ENCODE measurements at places on chromosomes 1 and 21.

DNA sequence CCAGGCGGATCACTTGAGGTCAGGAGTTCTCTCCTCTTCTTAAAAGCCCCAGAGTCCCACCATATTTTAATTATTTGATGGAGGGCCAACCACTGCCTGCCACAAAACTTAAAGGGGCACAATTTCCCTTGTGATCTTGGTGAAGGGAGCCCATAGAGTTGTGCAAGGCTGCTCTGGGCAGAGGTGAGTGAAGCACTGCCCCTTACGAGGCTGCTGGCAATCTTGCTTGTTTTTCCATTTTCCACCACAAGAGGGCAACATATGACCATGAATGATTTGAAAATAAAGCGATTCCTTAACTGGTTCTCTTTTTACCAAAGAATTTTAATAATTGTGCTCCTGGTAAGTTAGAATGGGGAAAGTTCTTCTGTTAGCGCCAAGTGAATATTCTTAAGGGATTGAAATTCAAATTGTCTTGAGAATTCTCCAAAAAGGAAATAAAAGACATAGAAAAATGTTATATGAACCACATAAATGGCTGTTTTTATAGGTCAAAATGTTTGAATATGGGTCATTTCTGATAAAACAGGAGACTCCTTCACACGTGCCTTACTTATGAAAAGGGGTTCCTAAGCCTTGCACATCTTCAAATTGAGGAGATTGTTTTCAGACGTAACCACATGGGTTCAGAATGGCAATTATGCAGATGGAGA, 22.7 kb downstream of the PGM1 start:
- no peak for DNase-seq

DNA sequence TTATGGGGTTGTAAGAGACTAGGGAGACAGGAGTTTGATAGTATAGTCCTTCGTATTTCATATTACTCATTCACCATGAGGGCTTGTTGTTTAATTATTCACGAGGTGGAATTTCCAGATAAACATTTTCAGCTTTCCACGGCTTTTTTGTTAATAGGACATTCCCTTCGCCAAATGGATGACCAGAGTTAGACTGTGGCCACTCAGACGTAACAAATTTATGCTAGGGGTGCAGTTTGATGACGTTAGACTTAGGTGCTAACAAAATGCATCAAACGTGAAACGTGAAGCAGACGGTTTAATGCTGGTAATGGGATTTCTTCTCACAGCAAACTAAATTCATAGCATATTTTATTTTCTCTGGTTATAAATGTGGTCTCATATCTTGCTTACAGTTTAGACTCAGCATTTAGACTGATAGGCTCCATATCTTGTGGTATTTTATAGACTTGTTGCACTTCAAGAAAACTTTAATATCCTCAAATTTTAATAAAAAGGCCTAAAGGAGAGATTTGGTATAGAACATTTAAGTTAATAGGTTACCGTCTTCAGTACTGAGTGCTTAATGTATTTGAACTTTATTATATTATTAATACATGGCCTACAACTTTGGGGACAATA, 2.3 kb downstream of the DHX9 start:
- no peak for DNase-seq

DNA sequence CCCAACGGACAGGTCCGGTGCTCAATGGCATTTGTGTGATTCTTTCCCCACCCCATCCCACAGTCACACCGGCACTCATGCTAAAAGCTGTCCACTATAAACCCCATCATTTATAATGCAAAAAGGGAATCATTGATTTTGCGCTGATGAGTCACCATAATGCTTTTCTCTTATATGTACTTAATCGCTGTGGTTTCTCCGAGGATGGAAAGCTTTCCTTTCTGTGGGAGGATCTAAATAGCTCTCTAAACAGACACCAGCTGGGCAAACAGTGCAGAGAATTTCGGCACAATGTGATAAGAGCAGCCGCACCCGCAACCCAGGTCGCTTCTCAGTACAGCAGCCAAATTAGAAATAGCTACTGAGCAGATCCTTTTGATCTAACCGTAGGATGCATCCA, 85.6 kb downstream of the SETD4 start:
- DNase-seq, result no peak

- no peak for DNase-seq
Observed at GRCh38 chr1:237873487-237874211, 17.1 kb downstream of the ZP4 start.

DNA sequence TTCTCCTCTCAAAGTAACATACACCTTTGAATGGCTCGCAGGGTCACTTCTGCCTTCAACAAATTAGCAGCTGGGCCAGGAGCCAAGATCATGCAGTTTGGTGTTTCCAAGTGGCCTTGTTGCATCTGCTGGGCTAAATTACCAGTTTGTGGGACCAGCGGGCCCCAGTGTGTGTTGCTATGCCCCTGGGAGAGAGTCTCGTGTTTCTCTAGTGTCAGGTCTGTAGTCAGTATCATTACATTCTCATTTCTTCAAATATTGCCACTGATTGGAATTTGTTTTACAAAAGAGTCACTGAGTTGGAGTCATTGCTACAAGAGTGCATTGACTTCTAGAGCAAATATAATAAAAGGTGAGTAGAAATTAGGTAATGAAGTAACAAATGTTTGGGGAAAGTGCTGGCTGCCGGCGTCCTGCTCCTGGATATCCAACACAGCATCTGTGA, 35.5 kb downstream of the RHOU start:
- no peak for DNase-seq

GRCh38 chr1:87501738-87502137, 173.1 kb downstream of the LMO4 start:
- no peak for DNase-seq

DNA sequence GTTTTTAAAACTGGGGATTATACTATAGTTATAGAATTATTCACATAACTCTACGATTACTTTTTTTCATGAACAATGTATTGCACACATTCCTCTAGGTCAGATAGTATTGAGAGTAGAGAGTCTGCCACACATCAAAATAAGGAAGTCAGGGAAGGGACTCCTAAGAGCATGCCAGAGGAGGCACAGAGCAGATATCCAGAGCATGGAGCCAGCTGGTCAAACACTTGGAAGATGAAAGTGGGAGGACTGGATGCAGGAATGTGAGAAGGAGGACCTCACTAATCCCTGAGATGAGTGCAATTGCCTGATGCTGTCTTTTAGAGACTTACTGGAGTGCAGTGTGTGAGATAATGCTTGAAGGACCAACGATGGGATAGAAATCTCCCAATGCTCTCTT, 9.6 kb upstream of the RFX5 start:
- DNase-seq, result no peak

GRCh38 chr1:183995322-183996039, 42.0 kb downstream of the COLGALT2 start:
- no peak for DNase-seq

DNA sequence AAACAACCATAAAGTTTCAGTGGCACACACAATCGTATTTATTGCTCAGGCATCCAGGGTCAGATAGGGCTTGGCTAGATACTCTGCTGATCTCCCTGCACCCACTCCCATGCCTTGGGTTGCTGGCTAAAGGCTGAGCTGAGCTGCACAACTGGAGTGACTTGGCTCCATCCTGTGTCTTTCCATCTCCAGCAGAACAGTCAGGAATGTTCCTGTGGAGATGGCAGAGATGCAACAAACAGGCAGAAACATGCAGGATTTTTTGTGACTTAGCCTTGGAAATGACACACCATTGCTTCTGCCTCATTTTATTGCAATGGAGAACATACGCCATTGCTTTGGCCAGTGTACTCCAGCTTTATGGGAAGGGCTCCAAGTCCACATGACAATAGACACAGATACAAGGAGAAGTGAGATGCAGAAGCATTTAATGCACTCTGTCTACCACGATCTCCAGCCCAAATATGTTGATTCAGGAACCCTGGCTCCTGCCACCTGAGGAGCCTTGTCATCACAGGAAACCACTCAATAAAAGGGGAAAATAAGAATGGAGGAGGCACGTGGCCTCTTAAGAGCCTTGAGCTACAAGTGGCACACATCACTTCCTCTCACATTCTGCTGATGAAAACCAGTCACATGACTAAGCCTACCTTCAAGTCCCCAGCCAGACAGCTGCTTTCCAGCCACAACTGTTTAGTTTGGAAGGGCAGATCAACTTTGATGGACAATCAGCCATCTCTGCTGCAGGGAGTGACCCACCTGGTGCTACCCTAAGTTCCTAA, 10.1 kb upstream of the GUCA2B start:
- no peak for DNase-seq

- no peak for DNase-seq
Observed at GRCh38 chr1:158075078-158075477, 81.6 kb downstream of the KIRREL1 start.

- no peak for DNase-seq
Observed at GRCh38 chr1:214414691-214415090, 133.7 kb downstream of the SMYD2 start.

GRCh38 chr1:30665216-30666010, 58.0 kb downstream of the MATN1 start:
- no peak for DNase-seq

GRCh38 chr1:41545996-41546832, 61.7 kb upstream of the EDN2 start:
- no peak for DNase-seq

DNA sequence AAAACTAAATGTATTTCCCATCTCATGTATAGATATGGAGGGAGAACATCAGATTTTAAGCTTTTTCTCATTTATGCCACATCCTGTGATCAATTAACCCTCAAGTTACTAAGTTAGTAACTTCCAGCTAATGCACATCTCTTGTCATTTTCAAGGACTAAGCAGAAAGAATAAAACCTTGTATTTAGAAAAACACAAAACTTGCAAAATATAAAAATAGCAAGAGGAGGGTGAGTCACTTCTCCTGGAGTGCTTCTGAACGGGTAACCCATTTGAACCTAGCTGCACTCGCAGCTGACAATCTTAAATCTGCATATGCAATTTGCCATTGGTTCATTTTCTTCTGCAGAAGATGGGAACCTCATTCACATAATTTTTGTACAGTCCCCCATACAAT, 500.5 kb downstream of the SETD4 start:
- DNase-seq, result no peak

DNA sequence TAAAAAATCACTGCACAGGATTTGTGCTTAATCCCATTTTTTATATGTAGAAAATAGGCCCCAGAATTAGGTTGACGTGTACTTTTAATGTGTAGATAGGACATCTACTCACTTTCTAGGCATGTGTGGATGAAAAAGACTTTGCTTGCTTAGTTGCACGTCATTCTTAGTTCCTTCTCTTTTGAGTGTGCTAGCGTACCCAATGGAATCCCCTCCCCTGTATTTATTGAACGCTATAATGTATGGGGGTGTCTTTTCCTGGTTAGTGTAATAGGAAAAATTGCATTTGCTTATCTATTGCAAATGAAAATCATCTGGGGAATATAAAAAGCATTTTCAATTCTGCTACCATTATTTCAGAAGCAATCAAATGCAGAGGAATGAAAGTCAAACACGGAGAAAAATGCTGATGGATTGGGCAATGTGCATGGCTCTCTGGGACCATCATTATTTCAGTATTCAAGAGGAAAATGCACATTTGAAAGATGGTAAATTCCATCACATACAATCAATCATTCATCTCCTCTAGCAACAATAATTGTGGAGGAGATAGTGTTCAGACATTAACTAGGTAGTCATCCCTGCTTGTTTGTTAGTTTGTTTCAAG, 277.0 kb upstream of the B3GALT2 start:
- no peak for DNase-seq

DNA sequence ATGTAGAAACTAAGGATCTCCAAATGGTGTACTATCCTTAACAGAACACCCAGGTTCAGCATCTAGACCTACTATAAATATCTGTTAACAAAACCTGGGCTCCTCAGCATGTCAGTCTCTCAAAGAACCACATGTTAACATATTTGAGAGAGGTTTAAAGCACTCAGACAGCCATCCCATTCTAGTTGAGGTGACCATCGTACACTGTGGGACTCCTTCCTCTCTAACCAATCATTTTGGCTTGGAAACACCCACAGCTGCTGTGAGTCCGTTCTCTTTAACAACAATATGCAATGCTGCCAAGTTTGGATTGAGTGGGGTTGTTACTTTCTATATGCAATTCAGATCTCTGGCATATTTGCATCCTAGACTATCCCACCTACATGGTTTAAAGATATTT, 105.8 kb downstream of the MRPL39 start:
- no peak for DNase-seq

- no peak for DNase-seq
Observed at GRCh38 chr1:172566196-172566997, 33.4 kb downstream of the SUCO start.

GRCh38 chr1:37795340-37796125, 1.9 kb downstream of the MANEAL start:
- no peak for DNase-seq

DNA sequence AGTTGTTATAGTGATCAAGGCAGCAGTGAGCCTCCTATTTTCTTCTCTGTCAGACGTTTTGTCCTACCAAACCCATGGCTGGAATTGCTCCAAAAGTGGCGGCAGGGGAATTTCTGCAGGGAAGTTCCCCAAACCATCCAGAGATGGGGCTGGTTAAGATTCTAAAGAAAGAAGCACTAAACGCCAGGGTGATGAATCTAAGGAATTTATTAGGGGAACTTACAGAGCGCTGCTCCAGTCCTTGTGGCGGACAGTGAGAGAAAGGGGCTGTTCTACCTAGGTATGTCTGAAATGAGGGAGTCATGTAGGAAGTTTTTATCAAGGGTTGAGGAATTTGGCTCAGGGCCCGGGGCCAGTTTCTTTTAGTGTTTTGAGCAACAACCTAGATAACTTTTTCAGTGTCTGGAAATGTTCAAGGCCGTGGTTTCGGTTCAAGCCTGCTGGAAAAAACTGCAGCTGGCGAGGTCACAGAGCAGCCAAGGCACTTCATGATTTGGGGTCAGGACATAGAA, 222.4 kb upstream of the B3GALT2 start:
- no peak for DNase-seq

DNA sequence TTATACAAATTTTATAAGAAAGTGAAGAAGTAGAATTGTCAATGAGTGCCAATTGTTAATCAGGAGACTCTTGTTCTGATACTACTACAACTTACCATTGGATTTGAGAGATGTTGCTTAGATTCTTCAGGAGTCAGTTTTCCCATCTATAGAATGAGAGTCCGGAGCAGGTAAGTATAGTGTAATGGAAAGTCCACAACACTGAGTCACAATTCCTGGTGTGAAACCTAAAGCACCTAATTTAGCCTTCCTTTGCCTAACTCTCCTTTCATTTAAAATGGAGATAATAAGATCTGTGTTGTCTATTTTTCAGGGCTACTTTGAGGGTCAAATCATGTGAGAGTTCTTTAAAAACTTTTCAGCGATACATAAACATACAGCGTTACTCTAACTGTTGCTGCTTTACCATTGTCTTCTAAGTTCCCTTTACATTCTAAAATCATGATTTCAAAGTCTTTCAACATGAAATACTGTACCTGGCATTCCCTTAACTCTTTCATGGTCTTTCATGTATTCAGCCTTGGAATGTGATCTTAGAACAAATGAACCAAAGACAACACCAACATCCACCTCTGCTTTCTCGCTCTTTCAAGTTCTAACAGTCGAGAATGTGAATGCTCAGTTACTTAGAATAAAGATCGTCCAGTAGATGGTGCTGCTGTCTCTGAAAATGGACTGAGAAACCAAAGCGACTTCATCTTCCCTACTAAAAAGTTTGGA, 90.9 kb downstream of the SLC30A10 start:
- DNase-seq, result no peak

- no peak for DNase-seq
Observed at GRCh38 chr1:109237512-109237911, 11.8 kb upstream of the CELSR2 start.
